Activated CD4-positive, CD25-positive, alpha-beta regulatory T cell treated with anti-CD3 and anti-CD28 coated beads, Interleukin-2, amount 50 U/mL, for 72 hours (primary cell): ENCODE measurements at places on chromosomes 1 and 21.

- DNase-seq, result no peak
These were observed 231.1 kb upstream of the SGIP1 start for GRCh38 chr1:66302815-66303214.

DNA sequence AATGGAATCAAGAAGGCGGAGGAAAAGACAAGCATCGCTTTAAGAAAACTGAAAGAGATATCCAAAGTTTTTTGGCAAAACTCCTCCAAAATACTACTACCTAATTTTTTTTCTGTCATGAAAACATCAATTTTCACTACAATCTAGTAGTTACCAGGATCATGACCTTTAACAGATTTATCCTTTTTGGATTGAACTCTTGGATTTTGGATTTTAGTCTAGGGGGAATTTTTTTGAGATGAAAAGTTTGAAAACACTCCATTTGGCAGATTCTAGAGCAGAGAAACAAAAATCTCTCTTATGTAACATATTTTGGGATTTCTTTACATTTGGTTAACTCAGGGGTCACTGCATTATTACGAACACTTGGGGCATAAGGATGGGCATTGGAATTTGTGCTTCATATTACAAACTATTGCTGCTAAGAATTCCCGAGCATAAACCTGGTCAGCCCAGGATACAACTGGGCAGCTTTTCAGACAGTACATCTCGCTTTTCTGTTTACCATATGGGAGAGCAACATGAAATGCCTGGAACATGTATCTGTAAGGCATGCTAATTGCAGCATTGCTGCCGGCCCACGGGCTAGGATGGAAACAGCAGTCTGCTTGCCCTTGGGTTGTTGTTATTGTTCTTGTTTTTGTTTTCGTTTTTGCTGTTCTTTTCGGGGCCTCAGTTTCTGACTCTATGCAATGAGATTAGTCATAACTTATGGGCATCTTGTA lies 264.3 kb downstream of the RHOU start:
- no peak for DNase-seq

GRCh38 chr1:222090103-222090502 lies 348.2 kb upstream of the DUSP10 start:
- DNase-seq, result no peak

GRCh38 chr1:54326543-54327385 lies 79.4 kb downstream of the SSBP3 start:
- no peak for DNase-seq

GRCh38 chr1:89605692-89606091 lies 27.2 kb upstream of the LRRC8C start:
- DNase-seq, result no peak

DNA sequence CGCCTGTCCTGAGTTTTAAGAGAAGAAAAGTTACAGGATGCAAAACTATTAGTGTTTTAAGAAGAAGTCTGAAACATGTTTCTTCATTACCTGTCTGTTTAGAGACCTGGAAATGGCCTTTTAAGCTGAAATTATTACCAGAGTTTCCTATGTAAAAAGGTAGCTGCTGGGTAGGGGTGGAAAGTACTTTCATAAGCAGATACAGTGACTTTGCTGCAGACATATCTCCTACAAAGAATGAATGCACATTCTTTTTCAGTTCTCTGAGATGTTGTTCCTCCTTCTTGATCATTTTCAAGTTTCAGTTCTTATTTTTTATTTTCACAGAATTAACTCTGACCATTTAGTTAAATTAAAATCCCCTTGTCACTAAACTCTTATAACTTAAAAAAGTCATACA lies 1329.6 kb downstream of the KCNT2 start:
- no peak for DNase-seq

GRCh38 chr1:207495801-207496792 lies at the start of gene CR1:
Gene CR1 (plus strand): TSS chr1:207496157. CDS start chr1:207496268, 111 bp downstream.
- DNase-seq, result peak; percentile 30

DNA sequence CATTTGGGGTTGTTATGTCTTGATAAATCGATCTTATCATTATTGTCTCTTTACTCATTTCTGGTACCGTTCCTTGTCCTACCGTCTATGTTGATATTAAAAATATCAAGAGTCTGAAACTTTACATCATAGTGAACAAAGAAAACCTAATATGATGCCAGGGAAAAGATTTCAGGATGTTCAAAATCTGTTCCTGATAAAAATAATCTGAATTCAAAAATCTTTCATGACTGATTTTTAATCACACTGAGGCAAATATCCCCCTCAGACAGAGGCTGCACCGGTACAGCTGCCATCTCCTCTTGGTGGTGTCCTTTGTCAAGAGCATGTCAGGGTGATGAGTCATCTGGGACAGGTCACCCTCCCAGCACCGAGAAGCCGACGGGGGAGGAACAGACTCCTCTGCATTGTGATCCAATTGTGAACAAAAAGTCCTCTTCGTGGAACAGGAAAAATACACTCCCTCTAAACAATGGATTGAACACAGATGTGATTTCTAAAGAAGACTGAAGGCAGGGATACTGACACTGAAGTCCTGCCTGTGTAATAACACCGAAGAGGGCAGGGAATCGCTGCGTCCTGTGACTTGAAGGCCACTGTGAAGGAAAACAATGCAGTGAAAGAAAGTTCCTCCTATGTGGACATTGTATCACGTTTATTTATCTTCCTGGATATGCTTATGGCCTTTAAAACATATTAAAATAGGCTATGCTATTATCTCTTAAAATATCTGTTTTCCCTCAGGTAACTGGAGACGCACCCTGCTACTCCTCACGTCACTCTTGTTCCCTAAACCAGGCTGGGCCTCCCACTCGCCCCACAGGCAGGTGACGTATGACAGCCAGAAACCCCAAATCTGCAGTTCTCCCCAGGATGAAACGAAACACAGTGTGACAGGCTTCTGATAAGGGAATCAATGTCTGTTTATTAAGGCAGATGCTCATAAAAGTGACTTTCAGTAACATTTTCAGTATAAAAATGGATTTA lies 4.3 kb upstream of the SPATC1L start:
- no peak for DNase-seq

- no peak for DNase-seq
These were observed 7.2 kb upstream of the CCN1 start for GRCh38 chr1:85573322-85573721.

DNA sequence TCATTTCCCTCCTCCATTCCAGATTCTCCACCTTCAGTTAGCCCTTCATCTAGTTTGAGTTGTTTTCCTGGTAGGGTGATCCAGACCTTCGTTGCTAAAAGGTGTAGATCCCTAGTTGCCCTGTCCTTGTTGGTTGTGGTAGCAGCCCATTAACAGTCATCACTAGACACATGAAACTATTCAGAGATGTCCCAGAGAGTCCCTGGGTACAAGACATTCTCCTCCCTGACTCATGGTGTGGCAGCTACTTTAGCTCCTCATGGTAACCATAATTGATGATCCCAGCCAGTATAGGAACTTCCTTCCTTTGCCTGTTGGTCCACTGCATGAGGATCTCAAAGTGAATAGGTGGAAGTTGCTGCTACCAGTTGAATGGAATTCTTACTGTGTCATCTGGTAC lies 6.0 kb upstream of the SH2D2A start:
- no peak for DNase-seq

DNA sequence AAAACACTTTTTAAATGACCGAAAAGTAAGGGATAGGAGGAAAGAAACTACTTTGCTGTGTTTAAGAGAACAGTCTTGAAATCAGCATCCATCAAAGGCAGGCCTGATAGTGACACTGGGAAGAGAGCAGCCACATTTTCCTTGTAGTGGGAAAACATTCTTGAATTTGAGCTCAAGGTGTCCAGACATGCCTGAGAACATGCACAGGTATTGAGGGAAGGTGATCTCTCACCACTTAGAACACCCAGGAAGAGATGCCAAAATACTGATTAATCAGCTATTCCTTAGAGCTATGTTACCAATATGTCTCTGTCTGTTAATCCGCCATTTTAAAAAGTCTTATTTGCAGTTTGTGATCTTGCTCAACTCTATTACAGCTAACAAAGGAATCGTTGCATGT lies 25.9 kb downstream of the IL12RB2 start:
- DNase-seq, result no peak

GRCh38 chr1:162734047-162734446 lies 56.5 kb upstream of the HSD17B7 start:
- DNase-seq, result no peak

DNA sequence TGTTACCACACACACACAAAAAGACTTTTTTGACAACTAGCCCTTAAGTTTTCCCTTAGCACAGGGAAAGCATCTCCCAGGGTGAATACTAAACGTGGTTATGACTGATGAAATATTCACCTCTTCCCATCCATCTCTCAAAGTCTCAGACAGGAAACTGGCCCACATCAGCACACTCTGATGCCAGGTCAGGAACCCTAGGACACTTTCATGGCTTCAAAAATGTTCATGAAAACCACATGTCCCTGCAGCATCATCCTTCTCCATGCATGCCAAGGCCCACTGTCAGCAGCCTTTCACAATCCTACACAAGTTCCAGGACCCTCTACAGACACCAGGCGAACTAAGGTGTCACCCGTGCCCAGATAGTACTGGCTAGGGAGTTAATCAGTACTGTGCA lies 68.7 kb downstream of the DNTTIP2 start:
- no peak for DNase-seq

DNA sequence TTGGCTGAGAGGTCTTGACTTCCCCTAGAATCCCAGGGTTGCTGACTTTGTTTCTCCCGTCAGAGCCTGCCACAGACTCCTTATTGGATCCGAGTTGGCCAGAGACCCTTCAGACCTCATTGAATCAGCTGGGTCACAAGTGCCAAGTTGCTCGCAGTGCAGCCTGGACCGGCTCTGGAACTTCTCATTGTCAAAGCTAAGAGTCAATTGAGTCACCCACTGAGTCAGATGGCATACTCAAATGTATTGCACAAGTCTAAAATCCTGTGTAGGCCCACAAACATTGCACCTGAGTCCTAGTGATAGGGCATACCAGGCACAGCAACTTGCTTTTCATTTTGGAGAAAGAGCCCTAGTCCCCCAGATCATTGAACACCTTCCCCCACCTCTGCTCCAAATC lies 20.4 kb upstream of the SCAF4 start:
- DNase-seq, result no peak

GRCh38 chr1:179968994-179969919 lies 14.6 kb downstream of the CEP350 start:
- DNase-seq, result no peak

DNA sequence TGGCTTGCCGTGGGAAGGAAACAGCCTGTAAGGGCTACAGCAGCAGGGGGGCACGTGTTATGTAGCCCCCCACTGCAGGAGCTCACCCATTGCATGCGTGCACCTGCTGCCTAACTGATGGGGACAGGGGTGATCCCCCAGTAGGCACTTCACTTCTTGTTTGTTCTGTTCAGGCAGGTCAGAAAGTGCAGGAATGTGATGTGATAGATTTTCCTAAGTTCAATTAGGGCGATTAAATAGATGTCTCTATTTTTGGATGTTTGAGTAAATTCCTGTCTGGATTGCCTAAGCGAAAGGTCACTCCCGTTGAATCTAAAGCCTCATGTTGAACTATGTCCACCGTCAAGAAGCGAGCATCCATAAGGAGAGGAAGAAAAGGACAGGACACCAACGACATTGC lies 78.8 kb upstream of the LPGAT1 start:
- DNase-seq, result no peak

DNA sequence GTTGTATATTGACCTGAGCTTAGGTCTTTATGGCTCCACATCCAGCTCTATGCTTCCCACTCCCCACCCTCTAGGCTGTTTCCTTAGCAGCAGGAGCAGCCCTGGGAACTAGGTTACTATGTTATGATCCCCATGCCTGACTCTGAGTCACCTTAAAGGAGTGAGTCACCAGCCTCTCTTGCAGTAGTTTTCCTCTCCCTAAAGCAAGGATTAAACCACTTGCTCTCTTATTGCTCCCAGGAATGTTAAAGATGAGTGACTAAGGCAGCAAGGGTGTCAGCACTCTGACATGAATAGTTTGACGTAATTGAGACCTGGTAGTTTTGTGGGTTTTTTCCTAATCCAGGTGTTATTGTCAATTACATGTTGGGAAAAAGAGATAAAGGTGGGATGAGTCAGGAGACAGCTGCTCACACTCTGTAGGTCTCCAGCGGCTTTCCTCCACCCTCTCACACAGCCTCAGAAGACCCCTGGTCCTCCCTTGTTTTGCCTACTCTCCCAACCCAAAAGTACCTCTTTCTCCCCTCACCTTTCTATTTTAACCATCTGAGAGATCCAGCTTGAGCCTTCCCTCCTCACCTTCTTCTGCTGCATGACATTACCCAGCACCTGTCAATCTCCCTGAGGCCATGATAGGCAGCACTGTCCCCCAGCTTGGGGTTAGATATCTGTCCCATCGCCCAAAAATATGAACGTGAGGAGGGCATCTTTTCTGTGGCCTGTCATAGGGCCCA lies 369.1 kb upstream of the VAMP3 start:
- DNase-seq, result no peak

DNA sequence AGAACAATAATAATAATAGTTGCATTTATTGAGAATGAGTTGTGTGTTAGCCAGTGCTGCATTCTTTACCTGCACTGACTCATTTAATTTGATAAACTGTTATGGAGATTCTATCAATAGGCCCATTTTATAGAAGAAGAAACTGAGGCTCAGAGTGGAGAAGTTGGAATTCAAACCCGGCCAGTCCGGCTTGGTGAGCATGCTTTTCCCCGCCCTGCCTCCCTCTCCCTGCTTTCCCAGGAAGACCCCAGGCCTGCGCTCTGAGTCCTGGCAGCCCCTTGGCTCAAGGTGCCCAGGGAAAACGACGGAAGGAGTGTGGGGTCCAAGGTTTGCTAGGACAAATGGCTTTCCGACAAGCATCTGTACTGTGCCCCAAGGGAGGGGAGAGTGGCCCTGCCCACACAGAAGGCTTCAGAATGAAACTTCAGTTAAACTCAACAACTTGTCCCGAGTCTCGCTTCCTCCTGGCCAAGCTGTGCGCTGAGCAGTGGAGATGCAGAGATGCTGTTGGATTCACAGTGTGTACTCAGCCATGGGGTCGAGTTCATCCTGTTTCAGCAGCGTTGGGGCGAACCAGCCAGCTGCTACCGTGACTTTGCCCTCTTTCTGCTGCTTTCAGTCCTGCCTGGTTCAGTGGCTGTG lies 23.3 kb upstream of the PADI6 start:
- no peak for DNase-seq

- DNase-seq, result no peak
These were observed 13.6 kb upstream of the LYPLAL1 start for GRCh38 chr1:219159946-219160645.

- DNase-seq, result no peak
These were observed 719 bp downstream of the MFAP2 start for GRCh38 chr1:16979475-16980327.

- DNase-seq, result no peak
These were observed 96.7 kb upstream of the GNG4 start for GRCh38 chr1:235746245-235746644.

DNA sequence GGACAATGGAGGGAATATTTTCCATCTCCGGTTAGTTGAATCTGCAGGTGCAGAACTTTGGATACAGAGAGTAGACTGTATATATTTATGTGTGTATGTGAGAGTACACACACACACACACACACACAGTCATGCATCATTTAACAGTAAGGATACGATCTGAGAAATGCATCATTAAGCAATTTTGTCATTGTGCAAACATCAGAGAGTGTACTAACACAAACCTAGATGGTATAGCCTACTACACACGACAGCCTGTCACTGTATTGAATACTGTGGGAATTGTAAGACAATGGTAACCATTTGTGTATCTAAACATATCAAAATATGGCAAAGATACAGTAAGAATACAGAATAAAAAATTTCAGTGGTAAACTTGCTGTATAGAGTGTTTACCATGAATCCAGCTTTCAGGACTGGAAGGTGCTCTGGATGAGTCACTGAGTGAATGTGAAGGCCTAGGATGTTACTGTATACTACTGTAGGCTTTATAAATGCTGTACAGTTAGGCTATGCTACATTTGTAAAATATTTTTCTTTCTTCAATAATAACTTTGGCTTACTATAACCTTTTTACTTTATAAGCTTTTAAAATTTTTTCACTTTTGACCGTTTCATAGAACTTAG lies 138.5 kb downstream of the ZZZ3 start:
- no peak for DNase-seq
